ENCODE measurements at places on chromosomes 12 and 14.
A peak's percentile ranks its signal among the peaks of the same experiment; 100 is the strongest.

DNA sequence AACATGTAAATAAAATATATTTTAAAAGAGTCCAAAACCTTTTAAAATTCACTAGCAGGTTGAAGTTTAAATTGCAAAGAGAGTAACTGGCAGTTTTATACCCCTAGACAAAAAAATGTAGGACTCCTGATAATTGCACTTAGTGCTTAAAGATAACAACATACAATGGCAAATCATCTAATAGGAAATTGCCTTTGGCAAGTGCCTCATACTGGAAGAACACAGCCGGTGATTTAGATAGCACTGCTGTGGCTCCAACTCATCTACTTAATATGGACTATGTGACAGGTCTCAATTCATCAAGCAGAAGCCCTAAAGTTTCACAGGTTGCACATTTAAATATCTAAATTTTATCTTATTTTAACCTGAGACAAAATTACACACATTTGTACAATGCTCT lies 13.4 kb downstream of the C12orf50 start:
- no peaks in the 10 kb centered on the region for H3K4me1 ChIP-seq
- H3K36me3 ChIP-seq, result no peaks in the 10 kb centered on the region
- H3K27me3 ChIP-seq, result peaks cover 16% of the 10 kb centered on the region
- H3K27ac ChIP-seq, result no peak overlapping the region

DNA sequence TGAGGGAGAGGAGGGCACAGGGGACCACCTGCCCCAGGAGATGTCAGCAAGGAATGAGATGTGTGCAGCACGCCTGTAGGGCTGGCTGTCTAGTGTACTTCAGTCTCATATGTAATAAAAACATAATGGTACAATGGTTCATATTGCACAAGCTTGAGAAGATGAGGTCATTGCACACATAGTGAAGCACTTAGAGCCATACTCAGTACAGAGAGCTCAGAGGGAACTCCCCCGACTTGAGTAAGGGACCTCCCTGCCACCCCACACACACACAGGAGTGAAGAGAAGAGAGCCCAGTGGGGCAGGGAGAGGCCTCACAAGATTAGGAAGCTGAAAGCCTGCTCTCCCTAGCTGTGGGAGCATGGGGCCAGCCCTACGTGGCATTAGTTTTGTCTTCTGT lies 61.5 kb downstream of the SLC6A12 start:
- H3K4me1 ChIP-seq, result no peaks in the 10 kb centered on the region
- no peak overlapping the region for H3K4me3 ChIP-seq
- DNase-seq, result no peak
- no peaks in the 10 kb centered on the region for H3K36me3 ChIP-seq
- peaks cover 2% of the 10 kb centered on the region for H3K27me3 ChIP-seq
- no peak overlapping the region for H3K27ac ChIP-seq

GRCh38 chr14:89992273-89992672 lies 36.5 kb downstream of the TDP1 start:
- H3K27me3 ChIP-seq, result peaks cover 2% of the 10 kb centered on the region
- peaks cover 48% of the 10 kb centered on the region for H3K36me3 ChIP-seq
- no peak overlapping the region for H3K4me3 ChIP-seq
- H3K4me1 ChIP-seq, result no peaks in the 10 kb centered on the region

DNA sequence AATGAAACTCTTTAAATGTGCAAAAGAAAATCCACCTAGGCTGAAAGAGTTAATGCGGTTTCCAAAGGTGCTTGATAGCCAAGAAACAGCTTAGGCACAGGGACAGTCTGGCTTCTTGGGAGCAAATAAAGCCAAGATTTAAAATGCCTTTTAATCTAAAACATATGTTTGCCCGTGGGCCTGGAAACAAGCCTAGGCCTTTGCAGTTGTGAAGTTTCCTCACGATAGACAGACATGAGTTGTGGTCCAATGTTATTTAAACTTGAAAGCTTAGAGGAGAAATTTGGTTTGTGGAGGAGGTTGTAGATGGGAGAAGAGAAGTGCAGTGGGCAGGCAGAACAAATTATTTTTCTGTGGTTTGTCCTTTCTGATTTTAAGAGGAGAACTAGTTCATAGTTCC lies 29.8 kb downstream of the PROX2 start:
- no peak for DNase-seq
- H3K36me3 ChIP-seq, result no peaks in the 10 kb centered on the region
- no peaks in the 10 kb centered on the region for H3K27me3 ChIP-seq
- H3K4me1 ChIP-seq, result peaks cover 12% of the 10 kb centered on the region
- no peak overlapping the region for H3K27ac ChIP-seq

DNA sequence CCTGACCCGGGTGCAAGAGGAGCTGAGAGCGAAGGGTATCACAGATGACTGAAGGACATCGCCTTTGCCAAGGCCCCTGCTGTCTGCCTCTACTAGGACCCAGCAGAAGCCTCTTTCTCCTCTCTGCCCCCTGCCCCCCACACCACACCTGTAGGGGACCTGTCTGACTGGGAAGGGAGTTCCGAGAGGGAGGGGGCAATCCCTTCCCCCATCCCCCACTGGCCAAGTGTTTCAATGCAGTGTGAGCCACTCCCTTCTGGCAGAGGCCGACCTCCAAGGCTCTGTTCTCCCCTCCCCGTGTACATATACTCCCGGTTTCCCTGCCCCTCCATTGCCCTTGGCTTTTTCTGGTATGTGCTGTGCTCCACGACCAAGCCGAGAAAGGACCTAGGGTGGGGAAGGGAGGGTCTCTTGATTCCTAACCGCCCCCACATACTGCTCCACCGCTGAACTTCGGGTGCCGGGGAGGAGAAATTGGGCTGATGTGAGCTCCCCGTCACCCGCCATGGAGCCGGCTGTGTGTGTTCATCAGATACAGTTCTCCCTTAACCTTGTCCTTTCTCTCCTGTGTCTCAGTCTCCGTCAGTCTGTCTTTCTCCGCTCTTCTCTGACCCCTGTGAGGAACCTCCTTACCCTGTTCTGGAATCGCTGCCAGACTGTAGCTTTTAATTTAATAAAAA lies 2.0 kb upstream of the ARHGEF25 start:
- H3K4me1 ChIP-seq, result peaks cover 30% of the 10 kb centered on the region
- no peak overlapping the region for H3K27ac ChIP-seq
- H3K4me3 ChIP-seq, result no peak overlapping the region
- peaks cover 2% of the 10 kb centered on the region for H3K27me3 ChIP-seq
- no peak for DNase-seq
- H3K36me3 ChIP-seq, result peaks cover 7% of the 10 kb centered on the region

DNA sequence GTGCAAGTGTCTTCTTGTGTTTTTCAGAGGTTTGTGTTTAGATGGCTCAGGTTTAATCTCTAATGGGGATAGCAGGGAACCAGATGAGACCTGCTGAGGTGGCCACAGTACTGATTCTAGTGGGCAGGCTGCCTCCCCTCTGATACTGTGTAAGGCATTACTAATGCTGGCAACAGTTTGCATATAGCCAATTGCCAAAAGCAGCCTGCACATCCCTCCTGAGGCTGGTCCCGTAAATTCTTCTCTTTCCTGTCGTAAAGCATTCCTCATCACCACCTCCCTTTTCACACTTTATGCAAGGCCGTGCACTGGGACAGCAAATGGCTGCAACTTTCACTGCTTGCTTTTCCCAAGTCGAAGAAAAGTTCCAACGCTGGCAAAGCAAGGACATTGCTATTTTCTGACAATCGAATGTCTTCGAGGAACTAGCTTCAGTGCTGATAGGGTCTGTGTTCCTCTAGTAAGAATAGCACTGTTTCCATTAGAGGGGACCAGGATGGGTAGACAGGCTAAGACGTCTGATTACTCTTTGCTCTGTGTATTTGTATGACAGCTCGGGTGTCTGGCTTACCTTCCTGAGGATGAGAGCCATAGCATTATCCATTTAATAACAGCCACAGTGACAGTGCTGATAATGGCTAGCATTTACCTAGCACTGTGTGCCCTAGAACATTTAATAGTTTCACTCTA lies 178.2 kb upstream of the HIF1A start:
- H3K27me3 ChIP-seq, result peaks cover 20% of the 10 kb centered on the region
- H3K36me3 ChIP-seq, result no peaks in the 10 kb centered on the region
- no peak overlapping the region for H3K4me3 ChIP-seq
- DNase-seq, result no peak
- H3K4me1 ChIP-seq, result peaks cover 89% of the 10 kb centered on the region

DNA sequence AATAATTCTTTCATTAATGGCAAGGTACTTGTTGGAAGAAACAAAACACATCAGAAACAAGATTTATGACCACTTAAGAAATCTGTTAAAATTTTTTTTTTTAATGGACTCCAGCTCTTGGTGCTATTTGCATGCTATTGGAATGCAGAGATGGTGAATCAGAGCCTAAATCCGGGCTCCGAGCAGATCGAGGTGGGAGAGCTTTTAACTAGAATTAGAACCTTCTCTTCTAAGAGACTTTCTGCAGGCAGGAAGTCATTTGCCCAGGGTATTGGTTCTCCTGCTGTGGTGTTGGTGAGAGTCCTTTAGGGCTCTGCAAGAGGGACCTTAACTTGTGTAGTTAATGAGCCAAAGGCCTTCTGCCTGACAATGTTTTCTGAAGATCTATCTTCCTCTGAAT lies 419.4 kb downstream of the SNAPC1 start:
- no peak overlapping the region for H3K27ac ChIP-seq
- no peak overlapping the region for H3K4me3 ChIP-seq
- H3K27me3 ChIP-seq, result peaks cover 10% of the 10 kb centered on the region
- H3K4me1 ChIP-seq, result no peaks in the 10 kb centered on the region
- no peaks in the 10 kb centered on the region for H3K36me3 ChIP-seq
- DNase-seq, result no peak

GRCh38 chr12:119728444-119728745 lies 60.5 kb downstream of the PRKAB1 start:
- no peak overlapping the region for H3K4me3 ChIP-seq
- no peaks in the 10 kb centered on the region for H3K4me1 ChIP-seq
- H3K27me3 ChIP-seq, result no peaks in the 10 kb centered on the region
- no peak overlapping the region for H3K27ac ChIP-seq
- DNase-seq, result no peak
- H3K36me3 ChIP-seq, result peaks cover 4% of the 10 kb centered on the region

DNA sequence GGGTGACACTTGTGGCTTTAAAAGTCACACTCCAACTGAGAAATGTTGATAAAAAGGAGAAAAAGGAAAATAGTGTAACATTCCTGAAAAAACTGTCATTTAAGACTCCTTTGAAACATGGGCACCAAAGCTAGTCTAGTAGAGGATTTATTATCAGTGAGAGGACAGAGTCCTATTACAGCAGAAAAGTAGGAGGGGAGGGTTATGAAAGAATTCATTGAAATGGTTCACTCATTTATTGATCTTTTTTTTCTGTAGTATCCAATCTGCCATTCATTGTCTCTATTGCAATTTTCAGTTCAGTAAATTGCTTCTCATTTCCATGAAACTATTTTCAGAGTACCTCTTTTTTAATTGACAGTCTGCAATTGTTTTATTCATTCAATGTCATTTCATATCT lies 25.4 kb downstream of the PPM1A start:
- H3K27ac ChIP-seq, result peak overlapping the region; percentile 29
- no peaks in the 10 kb centered on the region for H3K36me3 ChIP-seq
- H3K27me3 ChIP-seq, result peaks cover 1% of the 10 kb centered on the region
- H3K4me3 ChIP-seq, result no peak overlapping the region
- H3K4me1 ChIP-seq, result peaks cover 94% of the 10 kb centered on the region

- no peak overlapping the region for H3K4me3 ChIP-seq
- H3K27ac ChIP-seq, result no peak overlapping the region
- H3K4me1 ChIP-seq, result no peaks in the 10 kb centered on the region
- no peaks in the 10 kb centered on the region for H3K36me3 ChIP-seq
These were observed 13.8 kb downstream of the KRT8 start for GRCh38 chr12:52891044-52891443.
